ENCODE measurements at places on chromosomes 5 and 9.

DNA sequence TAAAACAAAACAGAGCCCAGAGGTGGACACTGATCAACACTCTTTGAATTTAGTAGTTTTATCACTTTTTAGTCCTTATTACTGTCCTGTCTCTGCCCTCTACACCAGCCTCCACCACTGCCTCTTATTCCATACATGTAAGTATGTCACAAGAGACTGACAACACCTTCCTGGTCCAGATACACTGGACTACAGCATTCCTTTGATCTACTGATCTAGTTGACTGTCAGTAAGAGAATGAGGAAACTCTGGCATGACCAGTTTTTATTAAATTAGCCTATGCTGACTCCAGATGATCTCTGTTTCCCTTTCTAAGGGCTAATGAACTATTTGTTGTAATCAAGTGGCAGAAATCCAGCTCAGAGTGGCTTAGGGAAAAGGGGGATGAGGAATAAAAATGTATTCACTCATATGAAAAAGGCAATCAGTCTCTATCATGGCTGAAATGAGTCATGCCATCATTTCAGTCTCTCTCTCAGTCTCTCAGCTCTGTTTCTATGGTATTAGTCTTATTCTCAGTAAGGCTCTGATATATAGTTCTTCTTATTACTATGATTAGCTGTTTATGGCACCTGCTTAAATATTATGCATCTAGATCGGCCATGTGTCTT lies 5.5 kb downstream of the ARHGEF37 start:
- no peak for DNase-seq

- DNase-seq: no peak
Measured at GRCh38 chr9:133115604-133116345, 5.3 kb downstream of the RALGDS start.

DNA sequence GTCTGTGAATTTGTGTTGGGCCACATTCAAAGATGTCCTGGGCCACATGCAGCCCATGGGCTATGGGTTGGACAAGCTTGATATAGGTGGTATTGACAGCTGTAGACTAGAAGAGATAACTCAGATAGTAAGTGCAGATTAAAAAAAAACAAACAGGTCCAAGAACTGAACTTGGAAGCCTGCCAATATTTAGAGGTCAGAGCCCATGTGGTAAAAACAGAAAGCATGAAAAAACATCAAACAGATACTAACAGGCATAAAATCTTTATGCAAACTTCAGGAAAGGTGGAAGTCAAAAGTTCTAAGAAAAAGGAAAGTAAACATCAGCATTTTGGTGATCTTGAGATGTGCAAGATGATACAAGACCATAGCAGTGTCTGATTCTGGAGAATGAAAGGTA lies 155.1 kb upstream of the NR4A3 start:
- no peak for DNase-seq

DNA sequence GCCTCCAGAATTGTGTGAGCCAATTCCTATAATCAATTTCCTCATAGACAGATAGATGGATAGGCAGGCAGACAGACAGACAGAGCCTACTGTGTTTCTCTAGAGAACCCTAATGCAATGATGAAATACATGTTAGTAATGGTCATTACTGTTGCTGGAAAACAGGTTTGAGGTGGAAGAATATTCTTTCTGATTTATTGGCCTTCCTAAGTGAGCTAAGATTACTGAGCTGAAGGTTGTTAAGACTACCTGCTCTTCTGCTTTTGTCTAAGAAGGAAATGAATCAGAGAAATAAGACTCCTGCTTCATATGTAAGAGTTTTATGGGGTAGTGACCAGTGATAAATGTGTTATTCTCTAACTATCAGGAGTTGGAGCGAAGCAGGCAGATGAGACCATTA lies 219.9 kb downstream of the ELAVL2 start:
- no peak for DNase-seq

GRCh38 chr5:39648848-39649227 lies 224.1 kb upstream of the DAB2 start:
- DNase-seq: no peak

DNA sequence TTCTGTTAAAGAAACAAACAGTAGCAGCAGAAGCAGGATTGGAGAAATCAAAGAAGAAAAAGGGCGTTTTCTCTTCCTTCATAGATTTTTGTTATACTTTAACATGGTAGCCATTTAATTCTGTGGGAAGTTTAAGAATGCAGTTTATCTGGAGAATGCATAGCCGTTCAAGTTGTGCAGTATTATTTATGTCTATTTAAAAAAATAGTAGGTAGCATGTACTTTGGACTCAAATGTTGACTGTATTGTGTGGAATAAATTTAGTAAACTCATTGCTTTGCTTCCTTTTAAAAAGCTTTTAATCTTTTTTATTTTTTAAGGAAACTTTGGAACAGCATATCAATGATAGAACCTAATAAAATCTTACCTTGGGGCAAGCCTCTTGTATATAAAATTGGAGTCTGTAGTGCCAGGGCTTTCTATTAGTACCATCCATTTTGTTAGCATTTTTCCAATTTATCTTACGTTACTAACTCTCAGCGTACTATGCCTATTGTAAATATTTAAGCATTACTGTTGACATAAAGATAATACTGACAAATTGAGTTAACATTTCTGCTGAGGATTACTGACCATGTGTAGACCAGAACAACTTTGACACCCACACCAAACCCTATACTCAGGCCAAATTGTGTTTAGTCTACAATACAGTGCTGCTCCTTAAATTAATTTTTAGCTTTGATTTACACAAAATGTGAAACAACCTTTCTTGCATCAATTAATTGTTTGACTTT lies 291.1 kb downstream of the NNT start:
- DNase-seq: no peak

DNA sequence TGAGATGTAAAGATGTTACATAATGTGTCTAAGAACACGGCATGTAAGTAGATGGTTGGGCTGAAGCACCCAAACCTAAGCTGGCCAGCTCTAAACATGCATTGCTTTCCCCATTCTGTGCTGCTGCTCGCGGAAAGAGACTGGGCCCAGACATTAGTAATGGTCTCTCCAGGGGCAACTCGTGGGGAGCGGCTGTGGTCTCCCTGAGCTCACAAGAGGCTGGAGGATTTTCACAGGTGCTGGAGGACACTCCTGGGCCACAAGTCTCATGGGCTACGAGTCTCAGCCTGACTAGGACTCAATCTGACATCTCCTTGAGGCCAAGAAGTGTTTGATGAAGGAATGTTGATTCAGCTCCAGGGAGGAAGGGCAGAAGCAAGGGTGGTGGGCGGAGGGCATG lies 92.7 kb upstream of the PTCH1 start:
- no peak for DNase-seq

GRCh38 chr9:38288502-38288901 lies 104.0 kb upstream of the ALDH1B1 start:
- no peak for DNase-seq

- no peak for DNase-seq
Measured at GRCh38 chr5:2021484-2022176, 138.9 kb upstream of the IRX4 start.

DNA sequence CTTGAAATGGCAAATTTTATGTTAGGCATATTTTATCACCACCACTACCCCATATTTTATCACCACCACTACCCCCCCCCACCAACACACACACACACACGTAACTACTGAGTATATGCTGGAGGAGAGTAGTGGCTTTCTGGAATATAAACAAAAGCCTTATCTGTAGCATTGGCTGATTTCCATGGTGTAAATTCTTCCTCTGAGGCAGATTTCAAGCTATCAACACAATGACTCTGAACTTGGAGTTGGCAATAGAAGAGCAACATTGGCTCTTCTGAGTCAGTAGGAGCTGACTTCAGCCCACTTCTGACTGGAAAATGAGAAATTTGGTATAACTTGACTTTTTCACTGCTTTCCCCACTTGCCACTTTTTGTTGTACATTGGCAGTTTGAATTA lies 143.0 kb downstream of the CAVIN4 start:
- DNase-seq: no peak

- DNase-seq: peak; percentile 66
Measured at GRCh38 chr9:137241490-137242268, 592 bp downstream of the TUBB4B start.

DNA sequence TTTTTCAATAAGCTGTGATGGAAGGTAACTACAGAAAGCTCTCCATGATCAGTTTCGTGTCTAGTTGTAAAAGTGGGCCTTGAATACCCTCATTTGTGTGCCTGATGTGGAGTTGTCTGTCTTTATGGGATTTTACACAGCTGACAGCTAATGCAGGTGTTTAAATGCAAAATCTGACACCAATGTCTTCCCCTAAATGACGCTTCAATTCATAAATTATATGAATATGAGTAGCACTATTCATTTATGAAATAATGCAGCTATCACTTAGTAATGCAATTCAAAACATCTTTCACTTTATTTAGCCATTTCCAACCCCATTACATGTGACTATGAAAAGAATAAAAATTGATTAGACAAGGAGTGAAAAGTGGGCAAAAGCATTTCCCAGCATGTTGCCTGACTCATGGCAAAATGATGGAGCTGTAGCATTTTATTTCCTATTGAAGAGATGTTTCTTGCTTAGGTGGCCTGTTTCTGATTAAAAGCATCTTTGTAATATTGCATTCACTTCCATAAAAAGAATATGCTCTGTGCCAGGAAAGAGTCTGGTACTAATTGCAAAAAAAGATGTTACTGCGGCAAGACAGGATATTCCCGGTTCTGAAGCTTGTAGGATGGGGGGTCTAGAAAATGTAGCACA lies 116.7 kb upstream of the HAPLN1 start:
- no peak for DNase-seq

DNA sequence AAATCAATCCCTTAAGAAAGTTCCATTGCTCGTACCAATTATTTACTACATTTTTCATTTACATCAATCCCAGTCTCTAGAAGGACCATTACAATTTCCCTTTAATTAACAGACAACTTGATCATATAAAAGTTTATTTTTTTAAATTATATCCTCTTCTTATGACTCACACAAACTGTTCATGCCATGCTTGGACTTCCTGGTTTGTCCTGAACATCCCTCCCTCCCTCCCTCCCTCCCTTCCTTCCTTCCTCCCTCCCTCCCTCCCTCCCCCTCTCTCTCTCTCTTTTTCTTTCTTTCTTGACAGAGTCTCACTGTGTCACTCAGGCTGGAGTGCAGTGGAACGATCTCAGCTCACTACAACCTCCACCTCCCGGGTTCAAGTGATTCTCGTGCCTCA lies 11.6 kb upstream of the CLTB start:
- DNase-seq: no peak

DNA sequence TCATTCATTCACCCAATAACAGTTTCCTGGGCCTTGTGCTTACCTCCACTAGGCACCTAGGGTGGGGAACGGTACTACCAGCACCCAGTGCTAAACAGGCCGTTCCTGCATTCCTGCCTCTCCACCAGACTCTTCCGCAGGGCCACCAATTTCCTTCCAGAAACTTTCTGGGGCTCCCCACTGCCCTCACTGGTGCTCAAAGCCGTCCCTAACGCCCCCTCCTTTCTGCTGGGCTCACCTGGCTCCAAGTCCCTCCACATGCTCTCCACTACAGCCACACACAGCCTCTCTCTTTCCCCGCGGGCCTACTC lies 1.4 kb downstream of the PHF19 start:
- DNase-seq: no peak

- DNase-seq: no peak
Measured at GRCh38 chr5:126182971-126183695, 240.1 kb upstream of the GRAMD2B start.

DNA sequence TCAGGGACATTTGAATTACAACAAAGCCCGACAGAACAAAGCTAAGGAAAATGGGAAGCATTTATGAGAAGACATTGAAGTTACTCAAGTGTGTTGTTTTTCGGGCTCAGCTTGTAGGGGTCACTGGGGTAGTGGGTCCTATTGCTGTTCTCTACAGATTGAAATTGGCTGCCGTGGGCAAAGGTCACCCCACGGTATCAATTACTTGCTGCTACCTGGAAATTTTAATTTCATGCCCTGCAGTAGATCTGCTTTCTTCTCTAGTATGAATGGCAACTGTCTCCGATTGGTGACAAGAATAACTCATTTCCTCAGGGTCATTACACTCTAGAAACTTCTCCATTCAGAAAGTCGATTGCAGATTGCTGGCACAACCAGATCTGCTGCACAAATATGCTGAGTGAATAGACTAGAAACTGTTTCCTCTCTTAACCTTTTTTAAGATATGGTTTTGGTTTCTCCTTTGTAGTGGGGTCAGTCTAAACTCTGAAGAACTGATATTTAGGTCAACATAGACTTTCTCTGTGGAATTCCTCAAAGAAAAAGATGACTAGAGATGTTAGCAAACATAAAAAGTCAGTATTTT lies 454.1 kb downstream of the ARHGEF28 start:
- no peak for DNase-seq

DNA sequence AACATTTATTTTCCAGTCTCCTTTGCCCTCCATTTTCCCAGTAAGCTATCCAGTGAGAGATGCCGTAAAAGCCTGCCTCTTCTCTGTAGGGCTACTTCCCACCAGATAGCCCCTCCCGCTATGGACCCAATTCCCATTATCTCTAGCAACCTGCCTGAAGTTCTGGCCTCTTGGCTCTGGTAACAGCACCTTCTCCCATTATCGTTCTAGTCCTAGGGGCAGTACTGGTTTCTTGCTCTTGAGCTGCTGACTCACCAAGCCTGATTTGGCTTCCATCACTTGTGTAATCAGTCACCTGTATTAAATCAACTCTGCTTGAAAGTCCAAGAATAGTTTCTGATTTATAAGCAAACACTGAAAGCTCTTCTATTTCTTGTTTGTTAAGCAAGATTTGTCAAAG lies 42.8 kb upstream of the PARP8 start:
- DNase-seq: no peak

DNA sequence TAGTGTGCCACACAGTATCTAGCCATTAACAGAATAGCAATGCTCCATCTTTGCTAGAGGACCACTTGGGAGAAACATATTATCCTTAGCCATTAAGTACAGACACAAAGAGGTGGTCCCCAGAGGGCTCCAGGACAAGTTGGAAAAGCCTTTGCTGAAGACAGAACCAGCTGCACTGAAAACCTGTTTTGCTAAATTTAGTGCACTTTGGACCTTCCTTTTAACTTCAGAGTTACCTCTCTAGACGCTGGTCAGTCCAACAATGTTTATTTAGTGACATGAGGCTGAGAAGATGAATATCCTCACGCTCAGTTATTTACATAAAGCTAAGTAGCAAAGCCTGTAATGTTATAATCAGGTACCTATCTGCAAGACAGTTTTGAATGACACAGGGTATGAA lies 265.0 kb upstream of the ZNF608 start:
- DNase-seq: no peak

DNA sequence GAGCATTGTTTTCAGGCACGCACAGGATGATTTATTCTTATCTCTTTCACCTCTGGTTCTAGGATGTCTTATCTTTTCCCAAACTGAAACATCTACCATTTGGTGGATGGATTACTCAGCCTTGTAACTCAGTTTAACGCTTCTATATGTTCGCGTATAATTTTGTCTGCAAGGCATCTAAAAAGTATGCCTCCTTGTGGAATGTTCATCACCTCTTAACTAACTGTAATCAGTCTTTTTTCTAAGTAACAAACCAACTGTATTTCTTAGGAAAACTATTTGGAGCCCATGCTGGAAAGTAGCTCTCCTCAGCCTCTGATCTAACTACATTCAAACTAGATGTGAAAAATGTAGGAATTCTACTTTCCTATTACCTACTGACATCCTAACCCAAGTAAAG lies 11.5 kb upstream of the F2RL2 start:
- DNase-seq: no peak

Measured in stimulated activated CD8-positive, alpha-beta memory T cell treated with anti-CD3 and anti-CD28 coated beads, Interleukin-4, amount 100 ng/mL, for 4 hours (primary cell).